ENCODE measurements at places on chromosomes 12 and 14.

DNA sequence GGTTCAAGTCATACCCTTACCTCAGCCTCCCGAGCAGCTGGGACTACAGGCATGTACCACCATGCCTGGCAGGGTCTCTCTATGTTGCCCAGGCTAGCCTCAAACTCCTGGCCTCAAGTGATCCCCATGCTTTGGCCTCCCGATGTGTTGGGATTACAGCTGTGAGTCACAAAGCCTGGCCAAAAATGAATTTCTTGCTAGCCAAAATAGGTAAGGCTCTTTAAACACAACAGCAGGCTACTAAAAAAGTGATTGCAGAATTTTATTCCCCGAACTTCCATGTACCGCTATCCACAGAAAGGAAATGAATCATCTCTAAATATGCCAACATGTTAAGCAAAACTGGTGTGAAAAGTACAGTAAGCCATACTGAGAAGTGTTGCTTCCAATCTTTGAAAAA lies 50.6 kb downstream of the WDHD1 start:
- DNase-seq, result no peak

DNA sequence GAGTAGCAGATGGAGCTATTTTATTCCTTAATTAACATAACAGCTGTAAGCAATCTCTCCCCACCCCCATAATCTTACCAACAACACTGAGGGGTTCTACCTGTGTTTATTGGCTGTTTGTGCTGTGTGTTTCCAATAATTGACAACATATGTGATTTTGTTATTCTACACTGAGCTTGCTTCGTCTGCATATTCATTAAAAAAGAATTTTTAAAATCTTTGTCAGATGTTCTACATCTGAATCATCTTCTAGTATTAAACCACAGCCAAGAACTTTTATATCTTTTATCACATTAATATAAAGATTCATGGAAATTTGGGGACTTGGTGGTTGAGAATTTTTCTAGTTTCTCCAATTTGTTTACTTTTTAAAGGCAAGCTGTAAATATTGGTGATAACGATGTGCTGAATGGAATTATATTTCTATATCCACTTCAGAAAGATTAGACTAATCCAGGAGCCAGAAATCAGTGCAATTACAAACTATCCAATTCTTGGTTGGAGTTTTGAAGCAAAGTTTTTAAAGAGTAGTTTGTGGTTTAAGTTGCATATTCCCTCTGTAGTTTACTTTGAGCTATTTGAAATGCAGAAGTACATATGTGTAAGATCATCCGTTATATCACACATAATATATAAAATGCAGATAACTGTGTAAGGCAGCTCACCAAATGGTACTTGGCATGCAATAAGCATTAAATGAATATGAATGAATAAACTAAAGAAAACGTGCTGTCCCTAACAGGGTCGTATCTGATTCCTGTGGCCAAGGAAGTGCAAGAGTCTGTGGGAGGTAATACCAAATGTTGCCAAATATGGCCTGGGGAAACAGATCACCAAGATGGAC lies 206.9 kb downstream of the PELI2 start:
- no peak for DNase-seq

- no peak for DNase-seq
Measured at GRCh38 chr14:72739446-72740405, 154.2 kb downstream of the DPF3 start.

DNA sequence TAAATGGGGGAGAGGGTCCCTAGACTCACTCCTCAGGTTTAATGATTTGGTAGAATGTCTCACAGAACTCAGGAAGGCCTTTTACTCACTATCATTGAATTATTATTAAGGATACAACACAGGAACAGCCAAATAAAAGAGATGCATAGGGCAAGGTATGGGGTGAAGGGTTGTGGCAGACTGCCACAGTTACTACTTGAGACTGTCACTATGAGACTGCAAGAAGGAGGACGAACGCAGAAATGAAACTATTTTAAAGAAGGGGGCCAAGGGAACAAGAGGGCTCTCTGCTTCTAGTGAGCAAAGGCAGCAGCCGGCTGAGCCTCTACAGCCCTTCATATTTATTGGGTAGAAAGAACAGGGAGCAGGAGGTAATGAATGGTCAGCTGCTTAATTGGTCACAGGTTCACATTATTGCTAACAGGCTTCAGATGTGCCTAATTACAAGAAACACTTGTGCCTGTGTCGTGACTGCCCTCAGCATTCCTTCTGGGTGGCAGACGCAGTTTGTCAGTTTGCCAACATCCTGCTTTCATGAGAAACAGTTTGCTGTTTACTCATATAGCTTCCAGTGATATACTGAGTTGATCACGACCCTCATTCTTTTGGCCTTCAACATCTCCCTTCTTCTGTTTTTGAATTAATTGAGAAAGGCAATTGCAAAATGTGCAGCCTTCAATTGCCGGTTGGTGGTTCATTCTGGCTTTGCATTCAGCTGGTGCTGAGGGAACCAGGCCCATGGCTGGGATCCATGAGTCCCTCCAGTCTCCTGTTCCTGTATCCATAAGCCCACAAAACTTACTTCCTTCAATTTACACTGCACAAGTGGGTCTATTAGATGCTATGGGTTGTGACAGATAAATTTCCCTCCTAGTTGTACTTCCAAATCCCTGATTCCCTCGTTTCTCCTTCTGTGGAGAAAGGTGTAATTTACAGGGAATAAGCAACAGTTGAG lies 82.8 kb upstream of the PLEKHG7 start:
- DNase-seq, result no peak

- no peak for DNase-seq
Measured at GRCh38 chr12:10101042-10101579, 2.3 kb upstream of the CLEC1A start.

GRCh38 chr14:88079624-88080023 lies 74.7 kb downstream of the GPR65 start:
- DNase-seq, result no peak

DNA sequence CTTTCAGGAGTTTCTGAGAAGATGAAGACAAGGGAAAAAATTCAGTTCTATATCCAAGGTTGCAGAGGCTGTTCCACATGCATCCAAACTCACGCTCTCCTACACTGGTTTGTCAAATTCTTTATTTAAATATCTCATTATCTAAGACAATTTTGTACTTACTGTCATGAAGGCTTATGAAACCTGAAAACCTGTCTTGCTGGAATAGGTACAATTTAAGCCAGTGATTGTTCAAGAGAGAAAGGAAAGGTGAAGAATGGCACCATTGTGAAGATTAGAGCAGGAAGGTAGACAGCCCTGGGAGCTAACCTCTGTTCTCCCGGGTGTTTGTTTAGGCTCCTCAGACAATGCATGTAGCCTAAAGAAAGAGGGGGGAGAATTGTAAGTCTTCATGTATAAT lies 315.1 kb upstream of the PRKD1 start:
- no peak for DNase-seq

GRCh38 chr12:57604992-57605810 lies 577 bp downstream of the DTX3 start:
- no peak for DNase-seq

DNA sequence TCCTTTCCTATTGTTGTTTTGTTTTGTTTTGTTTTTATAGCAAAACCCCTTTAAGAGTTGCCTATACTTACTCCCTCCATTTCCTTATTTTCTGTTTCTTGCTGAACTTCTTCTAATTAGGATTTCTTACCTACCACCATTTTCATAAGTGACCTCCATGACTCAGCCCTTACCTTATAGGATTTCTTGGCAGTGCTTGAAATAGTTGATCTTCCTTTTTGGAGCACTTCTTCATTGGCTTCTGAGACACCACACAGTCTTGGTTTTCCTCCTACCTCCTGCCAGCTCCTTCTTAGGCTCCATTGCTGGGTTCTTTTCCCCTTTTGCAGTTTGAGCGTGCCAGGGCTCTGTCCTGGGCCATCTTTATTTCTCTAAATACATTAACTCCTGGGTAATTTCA lies 23.4 kb upstream of the EID3 start:
- no peak for DNase-seq

- DNase-seq, result no peak
Measured at GRCh38 chr12:12721814-12722434, 4.8 kb downstream of the CDKN1B start.

DNA sequence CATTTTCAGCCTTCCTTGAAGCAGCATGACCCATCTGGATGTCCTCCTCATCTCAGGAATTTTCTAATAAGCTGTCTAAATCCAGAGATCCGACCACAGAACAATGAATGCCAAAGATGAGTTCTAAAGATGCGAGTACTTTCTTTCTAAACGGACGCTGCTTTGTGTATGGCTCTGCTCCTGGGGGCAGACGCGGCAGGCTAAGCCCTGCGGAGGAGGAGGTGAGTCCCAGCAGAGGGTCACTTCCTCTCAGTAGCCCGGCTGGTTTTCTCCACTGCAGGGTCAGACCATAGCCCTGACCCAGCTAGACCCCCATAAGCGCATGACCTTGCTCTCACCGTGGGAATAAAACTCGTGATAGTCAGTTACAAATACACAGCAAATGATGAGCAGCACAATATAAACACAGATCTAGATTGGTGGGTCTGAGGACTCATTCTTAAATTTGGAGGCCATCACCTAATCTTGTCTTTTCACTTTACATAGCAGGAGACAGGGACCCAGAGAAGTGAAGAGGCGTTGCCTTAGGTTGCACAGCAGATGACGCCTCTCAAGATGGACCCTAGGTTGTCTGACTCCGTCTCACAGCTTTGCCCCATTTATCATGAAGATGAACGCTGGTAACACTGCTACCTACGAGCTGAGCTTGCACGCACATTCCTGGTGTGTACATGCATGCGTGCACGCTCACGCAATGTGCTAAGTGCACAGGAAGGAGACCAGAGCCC lies 16.6 kb downstream of the SSH1 start:
- DNase-seq, result no peak

DNA sequence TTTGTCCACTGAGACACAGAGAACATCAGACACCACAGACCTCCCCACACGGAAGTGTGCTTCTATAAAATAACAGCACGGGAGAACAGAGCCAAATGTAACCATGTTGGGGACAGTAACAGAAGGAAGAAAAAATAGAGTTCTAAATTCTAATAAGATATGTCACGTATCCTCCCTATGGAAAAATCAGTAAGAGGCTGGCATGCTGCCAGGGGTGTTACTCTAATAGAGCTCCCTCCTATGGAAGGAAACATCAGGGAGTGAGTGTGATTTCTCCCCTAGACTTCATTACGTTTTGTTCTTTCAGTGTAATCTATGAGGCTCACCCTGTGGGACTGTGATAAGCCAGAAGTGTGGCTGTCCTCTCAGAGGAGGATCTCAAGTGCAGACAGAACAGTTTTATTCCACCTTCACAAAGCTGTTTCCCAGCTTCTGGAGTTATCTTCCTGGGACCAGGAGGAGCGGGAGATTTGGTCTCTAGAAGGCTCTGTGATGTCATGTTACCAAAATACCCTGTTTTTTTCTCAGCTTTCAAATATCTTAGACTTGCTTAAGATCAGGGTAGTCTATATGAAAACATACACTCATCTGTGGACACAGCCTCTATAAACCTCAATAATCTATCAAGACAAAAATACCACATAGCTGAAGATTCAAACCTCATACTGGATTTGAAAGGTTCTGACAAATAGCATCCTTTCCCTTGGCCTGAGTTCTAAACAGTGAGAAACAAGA lies 69.3 kb downstream of the ZFC3H1 start:
- no peak for DNase-seq

DNA sequence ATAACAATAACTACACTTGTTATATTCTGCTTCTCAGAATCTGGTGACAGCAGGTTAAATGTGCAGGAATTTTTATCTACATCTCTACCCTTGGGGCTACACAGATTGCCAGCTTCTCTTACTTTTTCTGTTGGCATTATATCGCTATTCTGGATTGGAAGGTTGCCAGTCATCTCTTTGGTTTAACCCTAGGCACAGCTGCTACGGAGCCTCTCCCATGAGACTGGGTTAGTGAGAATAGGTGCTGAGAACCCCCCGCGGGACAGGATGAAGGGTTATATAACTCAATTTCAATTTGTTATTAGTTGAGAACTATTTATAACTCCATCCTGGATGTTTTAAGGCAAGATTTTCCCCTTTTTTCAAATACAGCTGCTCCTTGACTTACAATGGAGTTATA lies 73.1 kb downstream of the ACADS start:
- no peak for DNase-seq

DNA sequence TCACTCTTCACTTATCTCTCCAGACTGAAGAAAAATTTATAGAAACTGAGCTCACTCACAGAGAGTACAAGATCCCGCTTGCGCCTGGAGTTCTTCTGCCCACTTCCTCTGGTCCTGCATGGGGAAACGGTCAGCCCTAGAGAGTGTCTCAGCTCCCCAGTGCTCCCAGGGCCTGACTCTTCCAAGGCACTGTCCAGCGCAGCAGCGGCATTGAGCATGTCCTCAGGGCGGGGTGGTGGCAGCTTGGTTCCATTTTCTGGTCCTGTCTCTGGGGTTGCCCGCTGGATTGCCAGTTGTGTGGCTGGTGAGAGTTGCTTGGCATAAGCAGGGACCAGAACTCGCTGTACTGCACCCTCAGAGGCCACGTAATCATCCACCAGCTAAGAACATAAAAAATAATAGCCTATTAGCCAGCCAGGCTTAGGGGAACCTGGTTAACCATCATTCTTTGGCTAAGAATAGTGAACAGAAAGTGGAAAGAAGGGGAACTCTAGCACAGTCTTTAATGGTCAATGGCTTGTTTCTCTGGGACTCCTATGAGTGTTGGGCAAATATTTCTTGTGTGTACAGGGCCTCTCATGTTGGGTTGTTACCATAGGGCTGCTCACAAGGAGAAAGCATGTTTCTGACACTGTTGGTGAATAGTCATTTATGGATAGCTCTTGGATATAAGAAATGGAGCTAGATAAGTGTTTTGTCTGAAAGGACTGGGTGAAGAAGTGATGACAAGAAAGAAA lies 13.7 kb upstream of the AJUBA start:
- DNase-seq, result no peak

- DNase-seq, result no peak
Measured at GRCh38 chr14:37588956-37589714, 5.9 kb downstream of the FOXA1 start.

DNA sequence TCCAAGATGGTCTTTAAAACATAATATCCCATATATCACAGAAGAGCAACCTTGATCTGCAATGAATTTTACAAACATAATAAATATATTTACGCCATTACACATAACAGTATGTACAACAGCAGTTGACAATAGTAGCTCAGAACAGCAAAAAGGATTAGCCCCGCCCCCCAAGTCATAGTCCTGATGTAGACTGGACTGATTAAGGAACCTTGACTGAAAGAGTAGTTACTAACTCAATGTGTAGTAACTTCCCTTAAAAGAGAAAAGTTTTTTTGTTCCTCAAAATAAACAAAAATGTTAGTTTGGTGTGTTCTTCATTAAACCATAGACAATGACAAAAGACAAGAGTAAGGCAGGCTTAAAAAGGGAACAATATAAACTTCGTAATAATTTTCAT lies 44.5 kb downstream of the GTF2A1 start:
- DNase-seq, result no peak

Measured in stimulated activated CD8-positive, alpha-beta memory T cell treated with anti-CD3 and anti-CD28 coated beads, Interleukin-15, amount 100 ng/mL, for 4 hours (primary cell).